Stimulated activated CD4-positive, alpha-beta T cell treated with anti-CD3 and anti-CD28 coated beads, TNF-alpha, amount 100 ng/mL, for 1 hour (primary cell): ENCODE measurements at places on chromosomes 5 and 9.

DNA sequence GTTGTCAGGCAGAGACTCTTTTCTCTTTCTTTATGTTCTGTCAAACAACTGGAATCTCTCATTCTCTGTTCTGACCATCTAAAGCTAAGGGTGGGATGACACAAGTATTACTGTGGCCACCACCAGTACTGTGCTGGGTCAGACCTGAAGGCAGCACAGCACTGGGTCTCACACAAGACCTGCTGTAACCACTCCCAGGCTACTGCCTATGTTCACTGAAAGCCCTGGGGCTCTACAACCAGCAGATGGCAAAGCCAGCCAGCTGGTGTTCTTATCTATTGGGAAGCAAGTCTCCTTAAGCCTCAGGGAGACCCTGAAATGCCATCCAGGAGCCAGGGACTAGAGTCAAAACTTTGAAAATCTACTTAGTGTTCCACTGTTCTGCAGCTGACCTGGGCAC, 189.5 kb downstream of the SLCO4C1 start:
- DNase-seq: no peak

- no peak for DNase-seq
These were observed 24.3 kb downstream of the RAD23B start for GRCh38 chr9:107307331-107307730.

- DNase-seq: no peak
These were observed 1.7 kb upstream of the ARRDC3 start for GRCh38 chr5:91384671-91385430.

- DNase-seq: no peak
These were observed 53.9 kb downstream of the DPYSL3 start for GRCh38 chr5:147455822-147456450.

- no peak for DNase-seq
These were observed 18.9 kb upstream of the FAM174A start for GRCh38 chr5:100516285-100516684.

DNA sequence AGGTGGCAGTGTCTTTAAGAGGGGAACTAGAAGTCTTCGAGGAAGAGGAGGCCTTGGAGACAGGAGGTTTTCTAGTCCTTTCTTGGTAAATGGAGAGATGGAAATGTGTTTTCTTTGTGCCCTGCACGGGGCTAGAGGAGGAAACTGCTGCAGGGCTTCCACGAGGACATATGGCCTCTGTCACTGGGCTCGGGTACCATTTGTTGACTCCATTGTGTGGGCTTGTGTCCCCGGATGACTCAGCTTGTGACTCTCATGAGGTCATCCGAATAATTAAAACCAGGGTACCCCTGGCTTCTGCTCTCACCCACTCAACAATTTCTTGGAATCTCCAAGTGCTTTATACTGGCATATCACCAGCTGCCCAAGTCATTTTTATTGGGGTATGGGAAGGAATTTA, 261.7 kb downstream of the KIF4B start:
- no peak for DNase-seq

- no peak for DNase-seq
These were observed 159.9 kb downstream of the OLFM1 start for GRCh38 chr9:135247227-135247930.

GRCh38 chr5:66134407-66134861, 9.7 kb upstream of the SREK1 start:
- no peak for DNase-seq

DNA sequence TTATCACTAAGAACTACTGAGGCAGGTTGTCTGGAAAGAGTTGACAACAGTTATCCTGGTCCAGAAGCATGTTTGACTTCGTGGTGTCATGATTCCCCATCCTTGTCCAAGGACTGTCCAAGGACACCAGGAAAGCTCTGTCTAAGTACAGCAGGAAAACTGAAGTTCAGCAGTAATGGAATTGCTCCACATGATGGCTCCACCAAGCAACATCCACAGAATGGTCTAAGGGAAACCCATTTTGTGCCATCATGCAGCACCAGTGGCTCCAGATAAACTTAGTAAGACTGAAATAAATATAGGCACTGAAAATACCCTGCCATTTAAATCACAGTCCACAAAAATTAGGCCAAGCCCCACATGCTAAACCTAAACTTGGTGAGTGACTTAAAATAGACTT, 192.8 kb downstream of the CDH18 start:
- DNase-seq: no peak

DNA sequence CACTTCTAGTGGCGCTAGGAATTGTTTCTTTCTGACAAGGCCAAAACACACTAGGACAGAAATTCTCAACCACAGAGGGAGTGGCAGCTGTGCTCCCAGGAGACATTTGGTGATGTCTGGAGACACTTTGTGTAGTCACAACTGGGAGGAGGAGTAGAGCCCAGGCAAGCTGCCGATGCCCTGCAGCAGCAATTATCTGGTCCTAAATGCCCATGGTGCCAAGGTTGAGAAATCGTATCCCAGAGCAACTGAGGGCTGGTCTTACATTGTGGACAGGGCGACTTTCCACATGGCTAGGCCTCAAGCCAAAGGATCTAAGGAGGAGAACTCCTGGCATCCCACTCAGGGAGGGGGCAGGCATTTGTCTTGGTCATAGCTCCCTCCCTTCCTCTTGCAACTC, 259.9 kb downstream of the GADD45G start:
- no peak for DNase-seq

DNA sequence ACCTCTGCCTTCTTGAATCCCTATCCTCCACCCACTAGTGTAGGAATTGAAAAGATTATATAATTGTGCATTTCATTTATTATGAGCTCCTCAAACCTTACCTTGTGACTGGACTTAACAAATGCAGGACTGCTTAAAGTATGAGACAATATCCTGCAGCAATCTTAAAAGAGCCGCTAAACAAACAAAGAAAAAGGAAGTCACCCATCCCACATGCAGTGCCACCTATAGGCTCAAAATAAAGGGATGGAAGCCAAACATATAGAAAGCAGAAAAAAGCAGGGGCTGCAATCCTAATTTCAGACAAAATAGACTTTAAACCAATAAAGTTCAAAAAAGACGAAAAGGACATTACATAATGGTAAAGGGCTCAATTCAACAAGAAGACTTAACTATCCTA, 8.7 kb downstream of the PCAT7 start:
- no peak for DNase-seq

DNA sequence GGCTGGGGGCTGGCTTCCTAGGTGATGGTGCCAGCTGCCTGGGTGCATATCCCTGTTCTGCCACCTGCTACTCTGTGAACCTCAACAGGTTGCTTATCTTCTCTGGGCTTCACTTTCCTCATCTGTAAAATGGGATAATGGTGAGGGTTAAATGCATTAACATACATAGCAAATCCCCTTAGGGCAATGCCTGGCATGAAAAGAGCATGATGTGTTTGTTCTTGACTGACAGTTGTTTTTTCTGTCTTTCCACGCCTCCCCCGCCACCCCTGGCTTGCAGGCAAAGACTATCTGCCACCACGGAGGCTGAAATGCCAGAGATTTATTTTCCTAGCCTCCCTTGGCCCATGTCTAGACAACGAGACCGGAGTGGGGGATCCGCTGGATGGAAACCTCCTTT, 280.5 kb downstream of the NSG2 start:
- DNase-seq: no peak

DNA sequence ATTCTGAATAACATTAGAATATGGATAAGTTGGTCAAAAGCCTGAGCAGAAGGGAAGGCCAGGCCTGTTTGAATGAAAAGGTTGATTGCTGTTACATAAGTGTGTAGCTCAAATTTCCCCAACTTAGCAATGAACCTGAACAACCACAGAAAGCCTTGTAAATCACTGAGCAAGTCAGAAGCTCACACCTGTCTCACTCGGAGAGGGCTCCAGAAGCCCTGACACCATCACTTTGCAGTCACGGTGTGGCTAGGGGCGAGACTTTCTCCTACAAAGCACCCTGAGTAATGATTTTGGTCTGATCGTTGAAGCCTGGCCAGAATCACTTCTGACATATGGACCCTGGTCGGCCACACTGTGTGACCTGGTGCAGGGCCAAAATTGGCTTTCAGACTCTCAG, 62.0 kb downstream of the MTX3 start:
- no peak for DNase-seq

DNA sequence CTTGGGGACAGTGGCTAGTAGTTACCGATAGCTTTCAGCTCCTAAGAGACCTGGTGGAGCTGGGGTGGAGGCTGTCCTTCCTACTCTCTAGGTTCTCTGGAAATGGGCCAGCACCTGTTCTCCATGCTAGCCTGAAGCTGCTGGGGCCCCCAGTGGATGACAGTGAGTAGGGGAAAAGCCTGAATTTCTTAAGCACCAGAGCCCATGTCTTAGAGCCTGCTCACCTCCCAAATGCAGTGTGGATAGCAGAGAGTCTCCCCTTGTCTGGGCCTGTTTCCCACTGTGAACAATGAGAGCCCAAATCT, 105.8 kb downstream of the DAB2IP start:
- no peak for DNase-seq

GRCh38 chr5:172979778-172980177, 3.8 kb upstream of the ATP6V0E1 start:
- DNase-seq: no peak

DNA sequence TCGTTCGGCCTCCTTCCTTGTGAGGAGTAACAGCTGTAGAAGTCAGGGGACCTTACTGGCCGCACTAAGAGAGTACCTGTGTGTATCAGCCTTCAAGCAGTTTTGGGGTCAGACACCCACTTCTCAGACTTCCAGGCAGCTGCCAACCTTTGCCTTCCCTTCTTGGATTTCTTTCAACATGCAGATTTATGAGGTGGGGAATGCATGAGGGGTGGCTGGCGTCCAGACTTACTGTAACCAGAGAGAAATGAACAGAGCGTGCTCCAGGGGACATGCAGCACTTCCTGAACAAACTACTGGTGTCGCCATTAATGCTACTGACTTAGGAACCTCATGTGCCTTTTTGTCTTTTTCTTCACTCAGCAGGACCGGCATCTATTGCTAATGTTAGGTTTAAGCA, 46.7 kb downstream of the INSYN2B start:
- no peak for DNase-seq

DNA sequence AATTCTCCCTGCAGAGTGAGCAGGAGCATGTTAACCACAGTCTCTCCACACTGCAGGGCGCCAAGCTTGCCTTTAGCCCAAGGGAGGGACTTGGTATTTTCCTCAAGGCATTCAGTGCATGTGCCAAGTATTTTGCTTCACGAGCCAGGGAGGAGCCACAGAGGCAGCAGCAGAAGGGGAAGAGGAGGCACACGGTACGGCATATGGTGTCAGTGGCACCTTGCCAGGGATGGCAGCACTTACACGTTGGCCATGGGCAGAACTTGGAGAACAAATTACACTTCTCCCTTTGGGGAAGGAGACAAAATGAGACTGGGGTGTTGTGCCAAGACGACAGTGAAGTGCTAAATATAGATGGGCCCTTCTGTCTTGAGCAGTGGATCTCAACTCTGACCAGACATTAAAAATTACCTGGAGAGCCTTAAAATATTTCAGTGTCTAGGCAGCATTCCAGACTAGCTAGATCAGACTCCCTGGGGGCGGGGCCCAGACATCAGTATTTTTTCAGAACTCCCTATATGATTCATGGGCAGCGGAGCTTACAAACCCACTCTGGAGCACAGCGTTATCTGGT, 155.8 kb downstream of the DRD1 start:
- DNase-seq: no peak

GRCh38 chr5:151903243-151903653, 21.4 kb downstream of the GLRA1 start:
- DNase-seq: no peak

- no peak for DNase-seq
These were observed 71.5 kb downstream of the TRIM36 start for GRCh38 chr5:115098041-115098702.

- no peak for DNase-seq
These were observed 26.9 kb upstream of the SYK start for GRCh38 chr9:90774682-90775081.

DNA sequence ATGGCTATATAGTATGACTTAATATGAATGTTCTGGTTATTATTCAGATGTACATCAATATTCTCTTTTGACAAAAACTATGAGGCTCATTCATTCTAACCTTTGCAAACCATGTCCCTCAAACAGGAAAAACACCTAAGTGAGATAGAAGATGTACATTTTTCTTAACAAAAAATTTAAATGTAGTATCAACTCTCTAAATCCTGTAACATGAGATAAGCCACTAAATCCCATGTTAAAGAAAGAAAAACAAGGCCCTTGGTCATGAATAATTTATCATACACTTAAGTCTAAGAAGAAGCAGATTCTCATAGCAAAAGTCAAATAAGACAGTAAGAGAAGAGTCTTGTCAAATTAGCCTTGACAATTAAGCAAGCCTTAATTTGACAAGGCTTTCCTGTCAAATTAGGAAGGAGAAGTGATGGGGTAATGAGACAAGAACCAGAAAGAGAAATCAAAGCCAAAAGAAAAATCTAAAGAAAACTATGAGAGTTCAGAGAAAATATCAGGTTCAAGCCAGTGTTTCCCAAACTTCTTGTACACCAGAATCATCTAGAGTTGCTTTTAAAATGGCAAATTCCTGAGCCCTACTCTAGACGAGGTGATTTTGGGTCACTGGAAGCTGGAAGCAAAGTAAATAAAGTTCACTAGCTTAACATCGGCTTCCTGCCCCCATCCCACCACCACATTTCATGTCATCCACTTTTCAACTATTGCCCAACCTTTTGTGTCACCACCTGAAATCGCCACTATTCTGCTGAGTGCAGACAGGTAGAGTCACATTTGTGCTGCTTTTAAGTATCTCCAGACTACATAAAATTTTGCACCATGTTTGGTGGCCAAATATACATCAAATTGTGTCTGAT, 76.5 kb downstream of the NR6A1 start:
- DNase-seq: no peak

DNA sequence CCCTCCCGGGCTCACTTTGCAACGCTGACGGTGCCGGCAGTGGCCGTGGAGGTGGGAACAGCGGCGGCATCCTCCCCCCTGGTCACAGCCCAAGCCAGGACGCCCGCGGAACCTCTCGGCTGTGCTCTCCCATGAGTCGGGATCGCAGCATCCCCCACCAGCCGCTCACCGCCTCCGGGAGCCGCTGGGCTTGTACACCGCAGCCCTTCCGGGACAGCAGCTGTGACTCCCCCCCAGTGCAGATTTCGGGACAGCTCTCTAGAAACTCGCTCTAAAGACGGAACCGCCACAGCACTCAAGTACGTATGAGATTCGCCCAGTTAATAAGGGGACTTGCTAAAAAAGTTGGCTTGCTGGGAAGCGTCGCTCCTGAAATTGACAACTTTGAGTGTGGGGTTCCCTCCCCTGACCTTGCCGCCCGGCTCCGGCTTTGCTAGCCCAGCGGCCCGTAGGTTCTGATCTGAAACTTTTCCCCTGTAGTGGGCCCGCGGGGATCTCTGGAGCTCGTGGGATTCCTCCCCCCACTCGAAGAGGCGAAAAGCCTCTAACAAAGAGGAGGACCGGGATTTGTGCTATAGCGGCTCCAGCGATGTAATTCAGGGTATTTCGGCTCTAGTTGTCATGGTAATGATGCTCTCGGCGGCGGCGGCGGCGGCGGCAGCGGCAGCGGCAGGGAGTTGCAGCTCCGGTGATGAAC, 572 bp downstream of the NR4A3 start:
- no peak for DNase-seq

DNA sequence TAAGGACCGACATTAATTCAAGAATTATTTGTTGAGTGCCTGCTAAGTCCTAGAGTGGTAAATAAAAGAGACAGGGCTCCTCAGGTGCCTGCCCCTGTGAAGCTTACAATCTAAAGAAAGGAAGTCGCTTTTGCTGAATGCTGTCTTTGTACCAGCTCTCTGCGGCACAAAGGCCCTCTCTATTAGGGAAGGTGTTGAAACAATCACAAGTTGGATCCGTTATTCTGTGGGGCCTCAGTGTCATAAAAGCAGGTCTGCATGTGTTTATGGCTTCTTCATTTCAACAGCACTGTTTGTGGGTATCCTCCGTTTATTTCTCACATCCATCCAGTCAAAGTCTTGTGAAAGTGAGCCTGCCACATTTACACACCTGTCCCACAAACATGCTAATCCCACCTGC, 7.0 kb upstream of the MVB12B start:
- no peak for DNase-seq
